ENCODE measurements at places on chromosomes 1 and 21. TPM values are rescaled to one million over a fixed set of nuclear protein-coding genes. Genes with fewer than 3 reads are reported as not detected.

DNA sequence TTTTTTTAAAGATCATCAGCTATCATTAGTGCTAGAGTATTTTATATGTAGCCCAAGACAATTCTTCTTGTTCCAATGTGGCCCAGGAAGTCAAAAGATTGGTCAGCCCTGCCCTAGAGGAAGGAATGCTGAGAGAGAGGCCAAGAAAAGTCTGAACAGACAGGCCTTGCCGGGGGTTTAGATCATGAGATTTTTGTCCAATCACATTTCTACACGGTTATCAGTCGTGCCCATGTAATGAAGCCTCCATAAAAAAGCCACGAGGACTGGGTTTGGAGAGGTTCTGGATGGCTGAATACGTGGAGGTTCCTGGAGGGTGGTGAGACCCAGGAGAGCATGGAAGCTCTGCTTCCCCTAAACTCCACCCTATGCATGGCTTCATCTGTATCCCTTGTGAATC is 24.3 kb upstream of the ENO1 start:
- DNase-seq: no peak

DNA sequence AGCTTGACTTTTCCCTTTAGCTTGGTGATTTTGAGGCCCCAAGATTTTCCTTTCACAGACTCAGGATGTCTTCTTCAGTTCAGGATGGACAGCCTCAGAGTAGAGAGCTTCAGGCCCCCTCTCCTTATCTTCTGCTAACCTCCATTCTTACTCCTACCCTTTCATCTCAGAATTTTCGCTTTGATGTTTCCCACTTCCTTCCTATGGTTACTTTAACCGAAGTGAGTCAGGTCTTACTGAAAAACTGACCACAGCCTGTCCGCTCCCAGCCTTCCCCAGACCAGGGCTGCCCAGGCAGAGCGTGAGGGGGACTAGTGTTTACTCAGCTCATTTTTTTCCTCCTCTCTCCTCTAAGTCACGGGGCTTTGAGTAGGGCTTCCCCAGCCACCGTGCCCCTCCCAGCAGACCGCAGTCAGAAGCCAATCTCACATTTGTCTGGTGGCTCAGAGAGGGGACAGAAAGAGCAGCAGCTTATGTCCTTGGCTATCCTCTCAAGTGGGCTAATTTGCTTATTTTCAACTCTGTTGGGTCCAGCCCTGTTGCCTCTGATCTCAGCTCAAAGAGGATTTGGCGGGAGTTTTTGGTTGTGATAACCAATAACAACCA is 4.2 kb upstream of the IL19 start:
- DNase-seq: peak; percentile 67

DNA sequence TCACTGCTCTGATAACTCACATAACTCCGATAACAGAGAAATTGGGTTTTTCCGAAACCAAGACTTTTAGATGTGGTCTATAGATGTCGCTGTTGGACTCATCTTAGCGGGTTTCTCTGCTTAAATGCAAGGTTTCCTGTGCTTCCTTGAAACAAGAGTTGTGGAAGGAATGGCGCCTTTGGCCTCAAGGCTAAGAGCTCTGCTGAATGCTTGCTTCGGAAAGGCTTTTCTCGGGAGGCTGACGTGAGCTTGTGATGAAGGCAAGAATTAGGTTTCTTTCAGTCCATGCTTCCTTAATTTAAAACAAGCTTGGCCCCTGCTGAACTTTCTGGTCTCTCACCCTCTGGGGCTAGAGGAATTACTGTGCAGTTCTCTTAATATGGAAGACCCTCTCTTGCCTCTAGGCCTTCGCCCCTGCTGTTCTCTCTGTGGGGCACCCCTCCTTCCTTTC is 113.5 kb downstream of the MAP3K21 start:
- no peak for DNase-seq

- no peak for DNase-seq
These were observed 200.5 kb downstream of the TOMM20 start for GRCh38 chr1:234927971-234928640.

The RAD54L gene
- total RNA-seq: 1.8 TPM

DNA sequence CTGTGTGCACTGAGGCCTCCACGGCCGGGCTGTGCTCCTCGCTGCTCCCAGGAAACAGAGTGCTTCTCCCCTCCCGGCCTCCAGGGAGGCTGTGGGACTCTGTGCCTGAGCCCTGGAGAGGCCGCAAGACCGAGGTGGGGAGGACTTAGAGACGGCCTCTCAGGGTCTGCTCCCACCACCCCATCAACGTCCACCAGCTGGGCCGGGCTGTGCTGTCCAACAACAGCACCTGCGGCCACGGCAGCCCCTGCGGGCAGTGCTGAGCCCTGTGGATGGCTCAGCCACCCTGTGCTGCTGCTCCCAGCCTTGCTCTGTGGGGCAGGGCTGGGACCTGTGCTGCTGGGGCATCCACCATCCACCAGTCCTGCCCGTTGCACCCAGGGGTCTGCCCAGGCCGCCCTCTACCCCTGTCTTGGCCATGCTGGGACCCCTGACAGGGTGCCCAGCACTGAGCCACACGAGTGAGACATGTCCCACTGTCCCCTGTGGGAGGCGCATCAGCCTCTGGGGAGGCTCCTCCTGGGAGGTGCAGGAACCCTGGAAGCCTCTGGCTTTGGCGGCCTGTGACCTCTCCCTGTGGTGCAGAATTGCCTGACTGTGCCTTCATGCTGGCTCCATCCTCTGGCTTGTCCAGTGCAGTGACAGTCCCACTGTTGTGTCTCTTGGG is 31.2 kb upstream of the LRRC3 start:
- no peak for DNase-seq

The PFKFB2 gene
- 16.7 TPM for total RNA-seq

The YIPF1 gene
- 16.6 TPM for total RNA-seq

- DNase-seq: no peak
These were observed 38.4 kb downstream of the NFASC start for GRCh38 chr1:204909109-204909508.

The MEX3A gene
- total RNA-seq: 1.2 TPM

DNA sequence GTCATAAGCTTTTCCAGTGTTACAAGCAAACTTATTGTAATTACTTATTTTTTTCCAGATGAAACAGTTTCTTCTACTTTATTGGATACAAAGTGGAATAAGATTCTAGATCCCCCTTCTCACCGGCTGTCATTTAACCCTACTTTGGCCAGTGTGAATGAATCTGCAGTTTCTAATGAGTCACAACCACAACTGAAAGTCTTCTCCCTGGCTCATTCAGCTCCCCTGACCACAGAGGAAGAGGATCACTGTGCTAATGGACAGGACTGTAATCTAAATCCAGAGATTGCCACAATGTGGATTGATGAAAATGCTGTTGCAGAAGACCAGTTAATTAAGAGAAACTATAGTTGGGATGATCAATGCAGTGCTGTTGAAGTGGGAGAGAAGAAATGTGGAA is 95.5 kb downstream of the ZFYVE9 start:
- DNase-seq: no peak

GRCh38 chr21:16588433-16588860 is 858.7 kb downstream of the USP25 start:
- peak; percentile 84 for DNase-seq

DNA sequence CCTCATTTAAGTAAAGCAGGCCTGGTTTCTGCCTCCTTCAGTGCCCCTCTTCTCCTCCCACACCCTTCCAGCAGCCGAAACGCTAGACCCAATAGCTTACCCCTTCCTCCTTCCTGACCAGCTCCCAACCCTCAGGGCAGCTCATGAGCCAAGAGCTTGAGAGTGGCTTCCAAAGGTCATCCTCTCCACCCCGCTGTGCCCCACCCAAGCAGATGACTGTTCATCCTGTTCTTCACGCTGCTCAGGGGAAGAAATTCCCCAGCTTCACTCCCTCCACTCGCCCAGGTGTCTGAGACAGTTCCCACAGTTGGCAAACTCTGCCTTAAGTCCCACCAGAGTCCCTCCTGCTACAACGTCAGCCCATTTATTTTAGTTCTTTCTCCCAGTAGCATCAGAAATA is 23.4 kb downstream of the ARHGEF19 start:
- no peak for DNase-seq

GRCh38 chr1:176876966-176877515 is 287.5 kb downstream of the ASTN1 start:
- no peak for DNase-seq

DNA sequence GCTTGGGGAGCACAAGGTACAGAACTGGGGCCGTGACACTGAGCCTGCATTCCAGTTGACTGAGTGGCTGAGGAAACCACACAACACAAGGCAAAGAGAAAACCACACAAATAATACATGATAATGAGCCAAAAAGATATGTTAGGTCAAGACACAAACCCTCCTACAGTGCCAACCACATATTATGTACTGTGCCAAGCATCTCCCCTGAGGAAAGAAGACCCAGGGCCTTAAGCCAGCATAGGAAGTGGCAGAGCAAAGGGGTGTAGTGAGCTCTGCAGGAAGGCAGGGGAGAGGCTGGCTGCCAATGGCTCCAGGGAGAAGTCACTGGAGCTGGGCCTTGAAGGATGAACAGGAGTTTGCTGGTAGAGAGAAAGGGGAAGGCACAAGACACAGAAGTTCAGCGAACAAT is 28.2 kb downstream of the CTNNBIP1 start:
- DNase-seq: no peak

DNA sequence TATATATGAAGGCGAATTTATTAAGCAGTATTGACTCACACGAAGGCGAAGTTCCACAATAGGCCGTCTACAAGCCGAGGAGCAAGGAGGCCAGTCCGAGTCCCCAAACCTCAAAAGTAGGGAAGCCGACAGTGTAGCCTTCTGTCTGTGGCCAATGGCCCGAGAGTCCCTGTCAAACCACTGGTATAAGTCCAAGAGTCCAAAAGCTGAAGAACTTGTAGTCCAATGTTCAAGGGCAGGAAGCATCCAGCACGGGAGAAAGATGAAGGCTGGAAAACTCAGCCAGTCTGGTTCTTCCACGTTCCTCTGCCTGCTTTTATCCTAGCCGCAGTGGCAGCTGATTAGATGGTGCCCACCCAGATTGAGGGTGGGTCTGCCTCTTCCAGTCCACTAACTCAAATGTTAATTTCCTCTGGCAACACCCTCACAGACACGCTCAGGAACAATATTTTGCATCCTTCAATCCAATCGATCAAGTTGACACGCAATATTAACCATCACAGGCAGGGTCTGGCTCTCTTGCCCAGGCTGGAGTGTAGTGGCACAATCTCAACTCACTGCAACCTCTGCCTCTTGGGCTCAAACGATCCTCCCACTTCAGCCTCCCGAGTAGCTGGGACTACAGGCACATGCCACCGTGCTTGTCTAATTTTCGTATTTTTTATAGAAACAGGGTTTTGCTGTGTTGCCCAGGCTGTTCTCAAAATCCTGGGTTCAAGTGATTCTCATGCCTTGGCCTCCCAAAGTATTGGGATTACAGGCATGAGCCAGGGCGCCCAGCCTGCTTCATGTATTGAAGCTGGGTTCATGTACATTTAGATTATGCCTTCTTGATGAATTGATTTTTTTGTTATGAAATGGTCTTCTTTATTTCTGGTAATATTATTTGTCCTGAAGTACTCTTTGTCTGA is 85.3 kb downstream of the DHRS3 start:
- no peak for DNase-seq

GRCh38 chr1:108897865-108898720 is 21.3 kb downstream of the GPSM2 start:
- DNase-seq: no peak

The RGSL1 gene
- total RNA-seq: not detected

DNA sequence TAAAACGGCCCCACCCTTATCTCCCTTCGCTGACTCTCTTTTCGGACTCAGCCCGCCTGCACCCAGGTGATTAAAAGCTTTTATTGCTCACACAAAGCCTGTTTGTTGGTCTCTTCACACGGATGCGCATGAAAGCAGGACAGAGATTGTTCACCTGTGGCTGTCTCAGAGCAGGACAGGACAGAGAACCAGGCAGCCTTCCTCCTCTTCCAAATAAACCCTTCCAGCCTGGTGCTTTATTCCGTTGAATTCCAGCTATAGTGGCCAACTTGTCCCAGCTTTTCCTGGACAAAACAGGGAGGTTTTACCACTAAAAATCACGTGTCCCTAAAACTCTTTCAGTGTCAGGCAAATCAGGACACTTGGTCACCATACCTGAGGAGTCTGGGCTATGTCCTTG is 9.5 kb upstream of the DMRTB1 start:
- no peak for DNase-seq

DNA sequence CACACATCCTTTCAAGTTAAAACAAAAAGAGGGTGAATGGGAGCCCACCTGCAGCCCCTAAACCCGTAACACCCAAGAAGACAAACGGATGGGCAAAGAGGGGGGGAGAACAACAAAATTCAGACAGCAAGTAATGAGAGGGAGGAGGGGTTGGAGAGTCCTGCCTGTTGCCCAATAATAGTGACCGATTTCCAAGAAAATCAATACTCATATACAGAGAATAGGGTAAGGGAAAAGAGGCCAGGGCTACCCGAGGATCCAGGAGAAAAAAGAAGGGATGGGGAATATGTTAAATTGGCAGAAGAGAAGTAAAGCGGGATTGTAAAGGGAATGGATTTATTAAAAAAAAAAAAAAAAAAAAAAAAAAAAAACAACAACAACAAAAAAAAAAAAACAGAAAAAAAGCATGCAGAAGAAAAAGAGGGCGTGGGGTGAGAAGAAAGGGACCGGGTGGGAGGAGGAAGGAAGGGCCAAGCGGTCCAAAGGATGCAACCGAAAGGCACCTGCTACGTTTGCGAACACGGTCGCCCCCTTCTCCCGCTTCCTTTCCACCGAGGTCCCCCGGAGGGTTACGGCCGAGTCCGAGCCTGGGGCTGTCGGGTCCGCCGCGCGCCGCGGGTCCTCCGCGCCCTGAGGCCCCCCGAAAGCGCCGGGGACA is 930 bp downstream of the SLC30A10 start:
- no peak for DNase-seq

- DNase-seq: no peak
These were observed 103.4 kb downstream of the PAX7 start for GRCh38 chr1:18734001-18734400.

DNA sequence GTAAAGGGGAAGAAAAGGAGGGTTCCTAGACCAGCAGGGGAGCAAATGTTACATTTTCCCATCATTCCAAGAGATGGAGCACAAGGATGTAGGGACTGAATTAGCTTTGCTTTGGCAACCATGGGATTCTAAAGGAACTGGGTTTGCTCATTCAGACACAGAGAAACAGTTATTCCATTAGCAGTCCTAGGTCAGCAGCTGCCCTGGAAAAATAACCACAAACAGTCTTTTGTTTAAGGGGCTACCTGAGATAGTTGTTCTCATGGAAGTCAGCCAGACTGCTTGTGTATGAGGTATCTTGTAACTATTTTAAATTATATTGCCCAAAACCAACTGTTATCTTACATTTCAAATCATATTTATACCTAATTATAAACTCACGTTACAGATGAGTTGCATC is 58.4 kb upstream of the VCAM1 start:
- no peak for DNase-seq

GRCh38 chr1:60903591-60903990 is 178.8 kb upstream of the NFIA start:
- peak; percentile 63 for DNase-seq

All from sciatic nerve (tissue), 2 donors.